Osteoblast (primary cell): ENCODE measurements at places on chromosomes 6 and 20.

GRCh38 chr6:64160486-64160885 is 524.9 kb downstream of the PHF3 start:
- no peak for DNase-seq

DNA sequence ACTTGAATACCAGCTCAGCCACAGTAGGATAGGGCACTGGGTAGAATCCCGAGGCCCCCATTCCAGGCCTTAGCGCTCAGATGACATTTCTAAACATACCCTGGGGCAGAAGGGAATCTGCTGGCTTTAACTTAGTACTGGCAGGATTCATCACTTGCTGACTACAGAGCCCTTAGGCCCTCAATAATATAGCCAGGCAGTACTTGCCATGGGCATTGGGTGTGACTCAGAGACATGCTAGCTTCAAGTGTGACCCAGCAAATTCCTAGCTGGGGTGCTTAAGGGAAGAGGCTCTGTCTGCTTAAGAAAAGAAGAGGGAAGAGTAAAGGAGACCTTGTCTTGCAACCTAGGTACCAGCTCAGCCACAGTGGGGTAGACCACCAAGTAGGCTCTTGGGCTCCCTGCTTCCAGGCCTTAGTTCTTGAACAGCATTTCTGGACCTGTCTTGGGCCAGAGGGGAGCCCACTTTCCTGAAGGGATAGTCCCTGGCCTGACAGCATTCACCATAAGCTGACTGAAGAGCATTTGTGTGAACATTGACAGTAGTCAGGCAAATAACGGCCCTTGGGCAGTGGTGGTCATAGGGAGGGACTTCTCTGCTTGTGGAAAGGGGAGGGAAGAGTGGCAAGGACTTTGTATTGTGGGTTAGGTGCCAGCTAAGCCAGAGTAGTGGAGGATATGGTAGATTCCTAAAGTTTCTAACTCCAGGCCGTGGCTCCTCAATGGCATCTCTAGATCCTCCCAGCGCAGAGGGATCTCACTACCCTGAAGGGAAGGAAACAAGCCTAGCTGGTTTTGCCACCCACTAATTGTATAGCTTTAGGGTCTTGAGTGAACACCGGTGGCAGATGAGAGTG is 48.5 kb upstream of the HACE1 start:
- no peak for DNase-seq

- DNase-seq: no peak
These were observed 54.7 kb downstream of the RNASET2 start for GRCh38 chr6:166901626-166902025.

- no peak for DNase-seq
These were observed 67.8 kb upstream of the LTV1 start for GRCh38 chr6:143775336-143775735.

DNA sequence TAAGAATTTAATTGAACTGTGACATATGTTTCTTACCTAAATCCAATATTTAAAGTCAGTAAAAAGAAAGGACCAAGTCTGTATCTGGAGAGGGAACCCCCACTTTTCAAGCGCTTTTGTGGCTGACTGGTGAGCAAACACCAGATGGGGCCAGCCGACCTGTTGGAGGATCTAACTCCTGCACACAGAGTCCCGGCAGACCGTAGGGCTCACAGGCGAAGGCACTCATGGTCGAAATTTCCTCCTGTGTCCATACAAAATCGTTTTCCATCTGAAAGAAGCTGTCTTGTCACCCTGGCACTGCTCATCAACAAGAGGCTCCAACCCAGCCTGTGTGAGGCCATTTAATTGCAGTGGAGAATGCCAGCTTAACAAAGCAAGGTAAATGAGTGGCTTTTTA is 94.0 kb downstream of the SCML4 start:
- no peak for DNase-seq

GRCh38 chr6:167579806-167580618 is 246.7 kb upstream of the AFDN start:
- DNase-seq: no peak

DNA sequence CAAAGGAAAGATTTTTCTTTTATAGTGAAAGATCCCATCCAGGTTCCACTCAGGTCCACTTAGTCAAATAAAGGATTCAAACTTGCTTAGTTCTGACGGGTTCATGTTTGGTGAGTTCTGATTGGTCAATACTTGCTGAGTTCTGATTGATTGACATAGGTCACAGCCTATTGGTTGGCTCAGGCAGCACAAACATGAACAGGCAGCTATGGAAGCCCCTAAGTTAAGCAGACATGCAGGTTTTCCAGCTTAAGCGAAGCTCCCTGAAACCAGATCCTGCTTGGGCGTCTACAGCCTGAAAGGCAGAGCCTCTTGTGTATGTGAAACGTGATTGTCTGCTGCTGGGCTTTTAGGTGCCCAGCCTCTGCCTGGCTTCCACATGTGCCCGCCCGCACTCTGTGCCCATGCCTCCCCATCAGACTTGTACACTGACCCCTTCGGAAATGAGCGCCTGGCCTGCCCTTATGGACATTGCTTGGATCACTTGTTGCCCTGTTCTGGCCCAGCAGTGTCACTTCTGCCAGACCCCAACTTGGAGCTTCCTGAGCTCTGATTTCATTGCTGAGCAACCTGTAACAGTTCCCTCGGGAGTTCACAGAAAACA is 45.4 kb upstream of the ECI2 start:
- DNase-seq: peak; percentile 78

GRCh38 chr6:41153992-41154625 is at the start of gene TREML1:
TSS of gene TREML1 (minus strand) at chr6:41154347. CDS start at chr6:41154288, 59 bp downstream.
- DNase-seq: no peak

- DNase-seq: no peak
These were observed 5.8 kb downstream of the STX7 start for GRCh38 chr6:132506869-132507808.

DNA sequence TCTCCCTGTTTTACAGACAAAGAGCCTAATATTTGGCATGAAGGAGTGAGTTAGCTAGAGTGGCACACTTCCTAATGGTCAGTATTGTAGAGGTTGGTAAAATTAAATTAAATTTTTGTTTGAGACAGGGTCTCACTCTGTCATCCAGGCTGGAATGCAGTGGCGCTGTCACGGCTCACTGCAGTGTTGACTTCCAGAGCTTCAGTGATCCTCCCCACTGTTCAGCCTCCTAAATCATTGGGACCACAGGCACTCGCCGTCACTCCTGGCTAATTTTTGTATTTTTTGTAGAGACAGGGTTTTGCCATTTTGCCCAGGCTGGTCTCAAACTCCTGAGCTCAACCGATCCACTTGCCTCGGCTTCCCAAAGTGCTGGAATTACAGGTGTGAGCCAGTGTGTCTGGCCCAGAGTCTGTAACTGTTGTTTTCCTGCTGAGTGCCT is 70.9 kb downstream of the SCAND1 start:
- no peak for DNase-seq

GRCh38 chr6:132812756-132813172 is 1.6 kb upstream of the RPS12 start:
- DNase-seq: no peak

- no peak for DNase-seq
These were observed 55.3 kb upstream of the CTNNBL1 start for GRCh38 chr20:37638527-37638926.

DNA sequence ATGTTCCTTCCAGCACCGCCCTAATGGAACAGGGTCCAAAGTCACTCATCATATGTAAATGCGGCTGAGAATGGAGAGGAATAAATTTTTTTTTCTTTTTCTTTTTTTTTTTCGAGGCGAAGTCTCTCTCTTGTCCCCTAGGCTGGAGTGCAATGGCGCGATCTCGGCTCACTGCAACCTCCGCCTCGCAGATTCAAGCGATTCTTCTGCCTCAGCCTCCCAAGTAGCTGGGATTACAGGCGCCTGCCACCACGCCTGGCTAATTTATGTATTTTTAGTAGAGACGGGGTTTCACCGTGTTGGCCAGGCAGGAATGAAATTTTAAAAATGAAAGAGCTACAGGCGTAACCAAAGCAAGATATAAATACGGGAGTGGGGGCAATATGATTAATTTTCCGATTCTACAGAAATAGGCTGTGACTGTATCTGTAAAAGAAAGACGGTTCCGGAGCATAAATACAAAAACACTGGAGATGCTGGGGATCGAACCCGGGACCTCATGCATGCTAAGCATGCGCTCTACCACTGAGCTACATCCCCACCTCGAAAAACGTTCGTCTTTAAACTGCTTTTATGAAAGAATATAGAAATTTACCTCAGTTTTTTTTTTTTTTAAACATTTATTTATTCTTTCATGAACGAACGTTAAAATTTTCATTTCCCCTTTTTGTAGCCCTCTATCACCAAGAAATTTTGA is 132.2 kb downstream of the GPX5 start:
- DNase-seq: peak; percentile 87

GRCh38 chr20:61458146-61458746 is 206.2 kb downstream of the CDH4 start:
- no peak for DNase-seq

GRCh38 chr6:19736066-19736465 is 101.1 kb upstream of the ID4 start:
- peak; percentile 3 for DNase-seq

DNA sequence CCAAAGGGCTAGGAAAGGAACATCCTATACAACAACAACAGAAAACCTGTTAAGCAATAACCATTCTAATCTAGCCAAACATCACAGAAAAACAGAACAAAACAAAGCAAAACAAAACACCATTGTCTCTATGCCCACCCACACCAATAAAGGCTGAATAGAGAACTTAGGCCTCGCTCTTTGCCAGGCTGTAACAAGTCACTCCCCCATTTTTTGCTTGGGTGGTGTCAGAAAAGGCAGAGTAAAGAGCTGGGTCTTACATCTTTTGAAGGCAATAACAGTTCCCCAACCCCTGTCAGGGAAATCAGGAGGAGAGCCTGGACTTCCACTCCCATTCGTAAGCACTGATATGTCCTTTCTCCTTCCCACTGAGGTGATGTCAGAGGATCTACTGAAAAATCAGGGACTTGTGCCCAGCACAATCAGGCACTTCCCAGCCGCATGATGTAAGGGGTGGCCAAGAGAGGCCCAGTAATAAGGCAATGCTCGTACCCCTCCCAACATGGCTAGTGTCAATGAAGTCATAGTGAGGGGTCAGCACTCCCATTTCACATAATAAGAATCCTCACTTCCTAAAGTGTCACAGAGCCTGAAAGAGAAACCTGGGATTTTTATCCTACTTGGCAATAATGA is 31.0 kb downstream of the THEMIS start:
- DNase-seq: no peak

GRCh38 chr6:53399027-53399344 is 50.2 kb upstream of the ELOVL5 start:
- DNase-seq: no peak

GRCh38 chr6:170117111-170117972 is 173.5 kb downstream of the DLL1 start:
- no peak for DNase-seq

GRCh38 chr20:17854307-17854903 is 114.2 kb downstream of the SNX5 start:
- DNase-seq: peak; percentile 86
